ENCODE measurements at places on chromosomes 7 and 10.

DNA sequence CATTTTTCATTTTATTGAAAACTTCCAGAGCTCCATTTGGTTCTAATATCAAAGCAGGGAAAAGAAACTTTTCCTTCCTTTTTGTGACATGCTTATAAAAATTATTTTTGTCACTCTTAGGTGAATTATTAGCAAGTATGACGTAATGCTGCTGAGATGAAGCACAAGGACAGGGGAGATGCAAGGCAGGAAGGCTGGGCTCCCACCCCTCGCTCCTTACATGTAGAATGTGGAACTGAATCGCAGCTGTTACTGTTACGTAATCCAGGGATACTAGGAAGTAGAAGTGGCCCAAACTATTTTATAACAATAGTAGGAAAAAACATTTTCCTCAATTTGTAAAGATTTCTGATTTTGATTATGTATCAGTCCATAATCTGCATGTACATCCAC lies 17.1 kb upstream of the GTPBP4 start:
- DNase-seq: no peak

DNA sequence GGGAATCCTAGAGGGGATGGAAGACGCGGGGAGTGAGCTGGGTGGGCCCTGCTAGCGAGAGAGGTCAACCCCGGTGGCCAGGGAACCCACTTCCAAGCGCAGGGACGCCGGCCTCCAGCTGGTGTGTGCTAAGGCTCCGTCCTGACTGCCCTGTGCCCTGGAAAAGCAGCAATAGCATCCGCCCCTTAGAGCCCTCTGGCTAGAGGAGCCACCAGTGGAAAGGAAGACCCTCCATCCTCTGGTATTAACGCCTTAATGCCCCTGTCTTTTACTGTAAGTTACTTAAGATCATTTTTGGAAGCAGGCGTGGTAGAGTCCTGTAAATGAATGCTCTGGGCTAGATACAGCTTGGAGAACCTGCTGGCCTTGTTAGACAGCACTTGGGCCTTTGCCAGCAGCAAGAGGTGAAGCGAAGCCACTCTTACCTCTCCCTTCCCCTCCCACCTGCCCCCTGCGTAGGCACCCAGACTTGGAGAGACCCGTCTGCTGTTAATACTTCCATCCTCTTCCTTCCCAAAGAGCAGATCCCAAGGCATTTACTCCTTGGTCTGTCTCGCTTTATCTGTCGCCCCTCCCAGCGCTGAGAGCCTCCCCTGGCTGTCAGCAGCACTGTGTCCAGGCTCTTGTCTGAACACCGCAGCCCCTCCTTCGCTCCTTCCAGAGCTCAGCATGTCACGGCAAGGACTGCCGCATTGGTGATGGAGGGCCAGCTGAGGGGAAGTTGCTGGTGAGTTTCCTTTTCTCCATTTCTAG lies 4.6 kb downstream of the REPIN1 start:
- no peak for DNase-seq

- DNase-seq: no peak
Observed at GRCh38 chr10:79905322-79906314, 43.3 kb downstream of the SFTPD start.

DNA sequence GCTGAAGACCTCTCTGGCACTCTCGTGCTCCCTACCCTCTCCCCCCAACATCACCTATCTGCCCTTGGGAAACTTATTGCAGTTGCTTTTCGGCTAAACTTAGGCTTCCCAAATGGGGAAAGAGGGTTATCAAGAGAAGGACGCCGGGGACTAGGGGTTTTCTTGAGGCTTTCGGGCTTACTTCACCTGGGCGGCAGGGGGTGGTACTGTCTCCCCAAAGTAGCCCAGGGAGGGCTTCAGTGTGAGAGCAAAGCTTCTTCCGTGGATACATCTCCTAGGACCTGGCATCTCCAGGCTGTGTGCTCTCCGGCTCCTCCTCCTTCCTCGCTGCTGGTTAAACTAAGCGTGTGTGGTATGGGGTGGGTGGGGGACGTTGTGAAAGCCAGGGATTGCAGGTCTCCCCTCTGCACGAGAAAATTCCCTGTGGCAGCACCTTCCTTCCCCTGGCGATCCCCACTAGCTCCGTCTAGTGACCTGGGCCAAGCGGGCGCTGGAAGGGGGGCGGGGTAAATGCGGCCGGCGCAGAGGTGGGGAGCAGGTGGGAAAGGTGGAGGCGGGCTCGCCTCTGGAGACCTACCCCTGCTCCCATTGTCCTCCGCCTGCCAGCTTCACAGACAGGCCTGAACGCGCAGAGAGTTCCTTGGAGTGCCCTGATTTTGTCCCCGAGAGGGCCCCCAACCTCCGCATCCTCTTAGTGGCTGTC lies 1.1 kb downstream of the PLXDC2 start:
- no peak for DNase-seq

DNA sequence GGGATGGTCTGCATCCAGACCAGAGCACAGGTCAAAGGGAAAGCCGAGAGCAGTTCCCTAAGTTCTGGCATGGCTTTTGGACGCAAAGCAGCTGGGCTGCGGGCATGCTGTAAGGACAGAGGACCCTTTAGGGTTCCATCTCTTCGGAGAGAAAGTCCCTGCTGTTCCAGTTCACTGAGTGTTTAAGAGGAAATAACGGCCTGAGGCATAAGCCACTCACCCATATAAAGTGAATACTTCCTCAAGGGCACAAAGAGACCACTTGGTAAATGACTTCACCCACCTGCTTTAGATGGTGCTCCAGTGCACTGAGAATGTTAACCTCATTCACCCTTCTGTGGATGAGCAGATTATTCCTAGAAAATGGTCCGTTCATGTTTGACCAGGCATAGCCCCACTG lies 586.7 kb upstream of the GALNT17 start:
- no peak for DNase-seq

DNA sequence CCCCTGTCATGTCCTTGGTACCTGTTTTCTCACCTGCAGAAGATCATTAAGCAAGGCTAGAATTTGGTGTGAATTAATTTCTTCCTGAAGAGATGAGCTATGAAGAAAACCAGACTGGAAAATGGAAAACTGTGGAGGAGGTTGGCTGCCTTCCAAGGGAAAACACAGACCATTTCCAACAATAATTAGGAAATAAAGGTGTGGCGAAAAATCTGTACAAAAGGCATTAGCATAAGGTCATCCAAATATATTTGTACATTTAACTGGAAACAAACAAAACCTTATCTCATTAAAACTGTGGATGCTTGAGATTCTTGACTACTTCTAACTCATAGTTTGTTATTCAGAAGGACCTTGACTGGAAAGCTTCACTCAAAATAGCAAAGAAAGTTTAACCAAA lies 1.7 kb downstream of the STN1 start:
- no peak for DNase-seq

DNA sequence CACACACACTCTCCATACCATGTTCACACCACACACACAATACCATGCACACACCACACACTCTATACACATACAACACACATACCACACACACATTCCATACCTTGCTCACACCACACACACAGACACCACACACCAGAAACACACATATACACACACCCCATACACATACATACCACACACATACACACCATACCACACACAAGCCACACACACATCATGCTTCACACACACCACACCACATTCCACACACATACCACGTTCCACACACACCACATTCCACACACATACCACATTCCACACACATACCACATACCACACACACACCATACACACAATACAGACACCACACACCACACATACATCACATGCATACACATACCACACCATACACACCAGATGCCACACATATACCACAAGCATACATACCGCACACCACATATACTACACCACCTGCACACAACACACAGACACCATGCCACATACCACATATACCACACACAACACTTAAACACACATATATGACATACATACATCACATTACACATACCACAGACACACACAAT lies 282.7 kb downstream of the POU6F2 start:
- no peak for DNase-seq

- no peak for DNase-seq
Observed at GRCh38 chr7:69911337-69911736, 313.1 kb downstream of the AUTS2 start.

DNA sequence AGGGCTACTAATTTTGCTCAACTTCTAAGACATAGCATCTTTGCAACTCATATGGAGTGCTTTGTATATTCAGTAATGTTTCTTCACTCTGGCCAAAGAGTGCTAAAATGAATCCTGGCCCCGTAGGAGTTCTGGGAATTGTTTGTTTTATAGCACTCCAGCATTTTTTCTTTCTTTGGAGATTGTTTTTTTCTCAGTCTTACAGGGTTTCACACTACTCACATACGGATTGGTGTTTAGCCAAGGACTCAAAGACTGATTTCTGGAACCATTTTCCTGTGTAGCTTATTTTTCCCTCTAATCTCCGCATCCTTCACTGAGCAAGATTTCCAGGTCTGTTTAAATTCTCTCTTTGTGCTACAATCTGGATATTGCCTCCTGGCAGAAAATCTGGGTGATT lies 6.4 kb downstream of the TAS2R41 start:
- DNase-seq: no peak

GRCh38 chr10:78188446-78188845 lies 154.8 kb downstream of the RPS24 start:
- DNase-seq: no peak

DNA sequence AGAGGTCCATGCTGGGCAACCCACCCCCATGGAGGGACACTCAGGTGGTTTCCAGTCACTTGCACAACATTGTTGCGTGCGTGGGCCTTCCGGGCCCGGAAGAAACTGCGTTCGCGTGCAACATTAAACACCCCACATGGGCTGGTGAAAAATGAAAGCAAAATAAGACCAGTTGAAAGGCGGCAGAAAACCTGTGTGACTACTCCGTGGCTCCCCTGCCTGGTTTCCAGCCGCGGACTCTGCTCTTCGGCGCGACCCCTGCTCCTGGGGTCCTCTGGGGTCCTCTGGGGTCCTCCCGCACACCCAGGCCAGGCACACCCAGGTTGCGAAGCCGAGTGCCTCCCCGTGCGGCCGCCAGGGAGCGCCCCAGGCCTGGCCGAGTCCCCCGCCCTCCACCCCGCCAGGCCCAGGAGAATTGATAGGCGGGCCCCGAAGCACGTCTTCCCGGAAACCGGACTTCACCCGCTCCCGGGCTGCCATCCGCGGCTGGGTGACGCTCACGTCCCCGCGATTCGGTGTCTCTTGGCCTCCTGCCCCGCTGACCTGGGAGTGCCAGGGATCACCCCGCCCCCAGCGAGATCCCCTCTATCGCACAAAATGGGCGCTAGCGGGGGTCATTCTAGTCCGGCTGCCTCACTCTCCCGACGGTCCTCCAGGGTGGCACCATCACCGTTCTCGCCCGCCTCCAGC lies 1.9 kb upstream of the SH2D4B start:
- DNase-seq: peak; percentile 78

- DNase-seq: no peak
Observed at GRCh38 chr7:74037609-74038008, 9.6 kb downstream of the ELN start.

- DNase-seq: no peak
Observed at GRCh38 chr10:74000892-74001669, 3.2 kb downstream of the VCL start.

DNA sequence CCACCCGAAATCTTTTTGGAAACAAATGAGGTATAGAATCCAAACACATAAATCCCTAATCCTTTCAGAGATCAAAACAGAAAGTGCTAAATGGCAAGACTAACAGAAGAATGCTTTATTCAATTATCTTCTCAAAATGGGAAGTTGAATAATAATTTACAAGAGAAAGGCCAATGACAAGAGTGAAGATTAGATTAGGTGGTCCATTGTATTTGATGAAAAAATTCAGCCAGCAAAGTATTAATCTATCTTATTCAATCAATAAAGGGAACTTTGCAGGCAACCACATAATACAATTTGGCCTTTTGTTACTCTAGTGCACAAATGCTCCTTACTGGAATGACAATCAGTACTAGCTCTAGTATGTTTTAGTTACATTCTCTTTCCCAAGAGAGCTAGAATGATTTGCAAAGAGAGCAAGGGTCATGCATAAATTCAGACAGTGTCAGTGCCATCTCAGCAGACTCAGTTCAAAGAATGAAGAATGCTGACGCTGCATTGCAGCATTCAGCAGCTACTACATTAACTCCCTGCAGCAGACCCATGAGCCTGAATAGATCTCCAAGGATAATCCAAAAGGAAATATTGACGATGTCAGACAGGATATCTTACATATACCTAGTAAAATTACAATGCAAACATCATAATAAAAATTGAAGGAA lies 131.8 kb downstream of the ANK3 start:
- no peak for DNase-seq

GRCh38 chr10:69465457-69466157 lies 14.3 kb downstream of the TSPAN15 start:
- no peak for DNase-seq

All from GM12891 (cell line).